Diencephalon (tissue), 1 donor: ENCODE measurements at places on chromosomes 16 and 17. TPM values are rescaled to one million over a fixed set of nuclear protein-coding genes. Genes with fewer than 3 reads are reported as not detected.

The ASIC2 gene
- total RNA-seq = 39.4 TPM

The LRRC75A gene
- total RNA-seq = 9.0 TPM

The TBC1D3B gene
- total RNA-seq = 0.69 TPM

The SLC5A11 gene
- total RNA-seq = not detected
